ENCODE measurements at places on chromosomes 4 and X.

GRCh38 chrX:18887177-18887824 is 96.6 kb downstream of the PHKA2 start:
- no peak for DNase-seq

DNA sequence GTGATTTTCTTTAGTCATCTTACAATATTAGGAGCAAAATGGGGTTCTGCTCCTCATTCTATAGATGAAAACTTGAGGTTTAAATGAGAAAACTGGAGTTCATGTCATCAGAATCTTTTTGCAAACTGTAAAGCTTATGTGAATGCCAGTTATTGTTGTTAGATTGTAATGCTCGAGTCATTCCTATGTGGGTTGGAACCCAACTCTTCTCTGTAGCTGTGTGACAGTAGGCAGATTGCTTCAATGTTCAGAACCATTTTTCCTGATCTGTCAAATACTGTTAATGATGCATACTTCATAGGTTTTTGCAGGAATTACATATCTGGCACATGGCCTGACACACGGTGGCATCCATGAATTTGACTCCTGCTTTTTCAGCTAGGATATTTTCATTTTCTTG is 178.9 kb downstream of the RAPGEF2 start:
- no peak for DNase-seq

DNA sequence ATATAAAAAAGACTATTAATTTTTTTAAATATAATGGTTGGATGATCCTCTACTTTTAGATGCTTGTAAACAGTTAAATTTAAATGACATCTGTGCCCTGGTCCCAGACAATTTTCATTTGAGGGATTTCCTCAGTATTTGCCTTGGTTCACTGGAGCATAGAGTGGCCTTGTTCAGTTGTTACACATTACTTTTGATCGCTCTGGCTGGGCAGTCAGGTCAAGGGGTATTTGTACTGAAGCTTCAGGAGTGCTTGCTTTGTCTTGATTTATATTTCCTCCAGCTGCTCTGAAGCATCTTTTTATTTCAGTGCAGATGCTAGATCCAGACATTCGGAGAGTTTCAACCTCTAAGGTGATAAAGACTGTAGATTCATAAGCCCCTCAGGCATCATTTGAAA is 50.0 kb downstream of the COMMD8 start:
- DNase-seq: no peak

- DNase-seq: no peak
These were observed 30.4 kb downstream of the ADH7 start for GRCh38 chr4:99404595-99405287.

DNA sequence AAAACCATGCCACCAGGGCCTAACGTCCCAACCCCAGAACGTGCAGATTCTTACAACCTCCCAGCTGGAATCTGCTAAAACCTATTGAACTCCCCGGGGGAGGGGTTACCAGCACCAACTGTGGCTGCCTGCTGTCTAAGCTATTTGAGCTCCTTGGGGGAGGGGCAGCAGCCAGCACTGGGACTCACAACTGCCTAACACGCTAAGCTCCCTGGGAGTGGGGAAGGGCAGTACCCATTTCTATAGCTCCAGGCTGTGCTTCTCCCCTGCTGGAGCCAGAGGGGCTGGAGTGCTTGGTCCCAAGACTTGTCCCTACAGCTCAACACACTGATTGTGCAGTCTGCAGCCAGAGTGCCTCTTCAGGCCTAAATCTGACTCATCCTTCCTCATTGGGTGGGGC is 459.8 kb upstream of the FGF16 start:
- no peak for DNase-seq

- no peak for DNase-seq
These were observed 11.7 kb downstream of the PITX2 start for GRCh38 chr4:110610940-110611831.

GRCh38 chr4:115711575-115711974 is 598.2 kb upstream of the NDST4 start:
- DNase-seq: no peak

GRCh38 chrX:1106478-1107210 is 105.8 kb downstream of the CRLF2 start:
- DNase-seq: no peak

GRCh38 chrX:1598876-1599790 is 7.7 kb downstream of the AKAP17A start:
- no peak for DNase-seq

GRCh38 chr4:8236106-8236919 is 33.2 kb upstream of the HTRA3 start:
- no peak for DNase-seq

DNA sequence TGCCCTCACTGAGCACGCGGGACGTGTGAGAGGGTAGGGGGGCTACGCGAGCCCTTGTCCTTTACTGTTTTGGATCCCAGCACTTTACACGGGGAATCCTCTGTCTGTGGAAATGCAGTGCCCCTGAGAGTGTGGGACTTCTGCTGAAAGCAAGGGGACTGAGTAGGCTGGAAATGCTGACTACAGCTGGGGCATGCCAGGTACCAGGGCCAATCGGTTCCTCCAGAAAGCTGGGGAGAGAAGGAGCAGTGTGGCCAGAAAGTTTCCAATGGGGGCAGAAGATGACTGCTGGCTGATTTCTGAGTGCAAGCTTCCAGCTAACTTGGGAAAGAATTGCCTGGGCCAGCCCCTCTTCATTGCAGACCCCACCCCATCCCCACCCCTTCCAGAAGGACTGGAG is 1.5 kb downstream of the NHSL2 start:
- DNase-seq: no peak

DNA sequence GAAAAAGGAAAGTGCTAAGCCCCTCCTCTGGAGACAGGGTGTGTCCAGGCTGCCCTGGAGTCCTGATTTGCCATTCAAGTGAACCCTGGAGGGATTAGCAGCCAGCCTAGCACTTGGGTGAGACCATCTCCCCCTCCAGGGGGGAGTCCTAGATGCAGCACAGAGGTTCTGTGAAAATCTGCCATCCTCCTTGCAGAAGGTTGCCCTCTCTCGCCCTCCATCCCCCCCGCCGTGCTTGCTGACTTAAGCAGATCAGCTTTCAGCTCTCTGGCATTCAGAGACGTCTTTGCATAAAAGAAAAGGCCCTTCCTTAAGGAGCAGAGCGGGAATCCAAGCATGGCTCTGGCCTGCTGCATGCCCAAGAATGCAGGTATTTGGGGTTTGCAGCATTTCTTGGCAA is 102.1 kb upstream of the SCML1 start:
- DNase-seq: no peak

- DNase-seq: no peak
These were observed 1.7 kb downstream of the SLAIN2 start for GRCh38 chr4:48343035-48343434.

- no peak for DNase-seq
These were observed 62.3 kb upstream of the SCRG1 start for GRCh38 chr4:173461170-173461569.

DNA sequence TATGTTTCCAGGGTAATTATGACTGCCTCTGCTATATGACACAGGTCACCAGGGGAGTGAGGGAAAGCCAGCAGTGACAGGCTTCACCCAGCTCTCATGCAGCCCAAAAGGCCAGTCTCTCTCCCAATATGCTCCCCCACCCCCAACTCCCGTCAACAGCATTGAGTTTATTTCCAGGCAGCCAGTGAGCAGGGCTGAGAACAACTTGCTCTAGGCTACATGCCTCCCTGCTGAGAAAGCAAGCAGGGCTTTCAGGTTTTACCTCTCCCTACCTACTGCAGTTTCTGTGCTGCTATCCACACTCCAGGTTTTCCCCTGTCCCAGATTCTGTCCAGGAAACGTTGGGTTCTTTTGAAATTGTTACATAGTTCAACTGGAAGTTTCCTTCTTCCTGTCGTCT is 291.4 kb downstream of the PABPC4L start:
- DNase-seq: no peak

DNA sequence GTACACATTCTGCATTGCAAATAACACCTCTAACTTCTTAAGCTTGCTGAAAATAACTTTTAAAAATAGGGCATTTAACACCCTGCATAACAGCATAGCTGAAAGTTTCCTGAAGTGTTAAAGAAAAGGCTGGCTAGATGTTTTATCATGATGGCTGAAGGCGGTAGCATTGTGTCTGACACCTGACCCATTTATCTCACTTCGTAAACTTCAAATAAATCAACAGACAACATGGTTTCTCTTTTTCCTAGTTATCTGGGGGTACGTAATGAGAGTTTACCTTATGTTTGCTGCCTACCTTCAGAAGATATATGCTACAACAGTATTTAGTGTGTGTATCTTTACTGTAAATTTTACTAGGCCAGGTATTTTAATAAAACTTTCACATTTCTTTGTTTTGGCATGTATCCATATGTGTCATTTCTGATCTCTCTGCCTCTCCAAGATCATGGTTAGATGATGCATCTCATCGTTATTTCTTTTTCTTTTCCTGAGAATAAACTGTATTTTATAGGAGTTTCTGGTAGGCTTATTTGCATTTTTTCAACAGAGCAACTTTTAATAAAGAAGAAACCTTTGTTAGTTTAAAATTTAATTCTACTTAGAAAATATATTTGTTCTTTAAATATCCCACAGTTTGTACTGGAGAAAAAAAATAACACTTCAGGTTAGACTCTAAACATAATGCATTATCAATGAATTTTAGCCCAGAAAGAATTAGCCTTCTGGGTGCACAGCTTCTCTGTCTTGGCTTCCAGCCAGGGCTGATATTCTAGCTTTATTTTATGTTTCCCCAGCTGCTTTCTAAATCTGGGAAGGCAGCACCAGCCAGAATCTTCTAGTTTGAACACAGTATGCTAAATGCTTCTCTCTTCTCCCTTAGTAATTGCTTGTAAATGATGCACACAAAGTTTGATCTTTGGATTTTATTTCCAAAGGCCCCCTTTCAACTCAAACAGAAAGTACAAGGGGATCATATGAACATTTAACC is 2.9 kb downstream of the NDST4 start:
- peak; percentile 37 for DNase-seq

Data from NCI-H2029 treated with DMSO at 0.1 percent for 48 hours (cell line).